ENCODE measurements at places on chromosomes 1 and 21.

DNA sequence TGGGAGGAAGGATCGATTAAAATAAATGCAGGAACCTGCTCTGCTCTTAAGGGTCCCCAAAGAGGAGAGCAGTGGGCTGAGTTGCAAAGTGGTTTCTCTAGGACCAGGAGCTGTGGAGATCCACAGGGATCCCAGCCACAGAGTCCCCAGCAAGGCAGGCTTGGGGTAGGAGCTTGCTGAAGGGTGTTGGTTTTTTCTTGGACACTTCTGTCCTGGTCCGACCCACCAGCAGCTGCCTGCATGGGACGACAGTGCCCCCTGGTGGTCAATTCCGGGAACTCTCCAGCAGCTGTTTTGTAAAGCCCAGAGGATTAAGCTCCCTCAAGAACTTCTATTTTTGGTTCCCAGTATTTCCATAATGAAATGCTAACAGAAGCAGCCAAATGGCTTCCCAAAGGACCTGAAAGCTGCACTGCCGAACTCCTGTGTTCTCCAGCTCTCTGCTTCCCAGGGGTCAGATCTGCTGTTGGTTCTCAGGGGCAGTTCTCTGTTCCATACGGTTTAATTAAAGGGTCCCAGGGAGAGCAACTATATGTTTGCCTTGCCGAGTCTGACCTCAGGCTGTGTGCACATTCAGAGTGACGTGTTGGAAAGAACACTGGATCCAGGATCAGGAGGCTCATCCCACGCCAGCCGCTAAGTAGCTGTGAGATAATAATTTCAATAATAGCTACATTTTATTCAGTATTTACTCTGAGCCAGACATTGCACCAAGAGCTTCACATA, 23.2 kb downstream of the NENF start:
- peak; percentile 88 for DNase-seq

DNA sequence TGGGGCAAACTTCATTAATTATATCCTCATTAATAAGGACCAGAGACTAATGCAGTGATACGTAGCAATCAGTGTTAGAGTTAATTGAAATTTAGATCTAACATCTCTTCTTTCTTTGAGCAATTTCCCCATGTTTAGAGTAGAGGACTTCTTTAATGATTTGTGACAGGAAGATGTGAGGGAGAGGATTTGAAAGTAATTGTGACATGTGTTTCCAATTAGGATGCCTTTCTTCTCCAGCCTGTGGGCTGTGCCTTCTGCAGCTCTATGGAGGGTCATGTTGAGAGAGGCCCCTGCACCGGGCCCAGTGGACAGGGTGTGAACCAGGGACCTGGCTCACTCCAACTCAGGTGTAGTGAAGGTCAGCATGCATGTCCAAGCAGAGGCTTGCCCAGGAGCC, 103.0 kb downstream of the GREM2 start:
- no peak for DNase-seq

DNA sequence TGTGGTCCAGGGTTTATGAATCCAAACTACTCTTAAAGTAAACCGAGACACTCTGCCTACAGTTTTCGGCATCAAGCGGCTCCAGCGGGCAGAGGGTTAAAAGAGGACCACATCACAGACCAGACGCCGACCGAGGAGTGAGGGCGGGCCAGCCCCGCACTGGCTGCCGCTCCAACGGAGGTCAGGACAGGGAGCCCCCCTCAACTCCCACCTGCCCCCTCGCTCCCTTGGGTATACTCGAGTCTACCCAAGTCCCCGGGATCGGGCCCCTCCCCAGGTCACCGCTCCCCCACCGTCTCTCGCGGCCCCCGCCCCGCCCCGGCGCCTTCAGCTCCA, 312 bp downstream of the ARNT start:
- DNase-seq = no peak

DNA sequence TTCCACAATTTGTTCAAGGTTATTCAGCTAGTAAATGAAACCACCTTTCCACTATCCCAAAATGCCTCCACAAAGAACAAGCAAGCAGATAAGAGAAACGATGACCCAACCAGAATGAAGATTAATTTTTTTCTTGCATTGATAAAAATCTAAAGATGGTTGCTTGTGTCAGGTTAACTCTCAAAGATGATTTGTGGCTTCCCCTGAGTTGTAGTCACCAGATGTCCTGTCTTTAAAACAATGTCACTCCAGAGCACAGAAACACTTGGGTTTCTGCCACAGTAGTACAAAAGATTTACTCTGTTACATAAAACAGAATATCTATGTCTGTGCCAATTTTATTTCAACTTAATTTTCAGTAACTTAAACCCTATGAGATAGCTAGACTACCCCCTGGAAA, 11.4 kb upstream of the CCDC17 start:
- no peak for DNase-seq

- no peak for DNase-seq
Observed at GRCh38 chr1:56441601-56442000, 137.8 kb downstream of the PLPP3 start.

DNA sequence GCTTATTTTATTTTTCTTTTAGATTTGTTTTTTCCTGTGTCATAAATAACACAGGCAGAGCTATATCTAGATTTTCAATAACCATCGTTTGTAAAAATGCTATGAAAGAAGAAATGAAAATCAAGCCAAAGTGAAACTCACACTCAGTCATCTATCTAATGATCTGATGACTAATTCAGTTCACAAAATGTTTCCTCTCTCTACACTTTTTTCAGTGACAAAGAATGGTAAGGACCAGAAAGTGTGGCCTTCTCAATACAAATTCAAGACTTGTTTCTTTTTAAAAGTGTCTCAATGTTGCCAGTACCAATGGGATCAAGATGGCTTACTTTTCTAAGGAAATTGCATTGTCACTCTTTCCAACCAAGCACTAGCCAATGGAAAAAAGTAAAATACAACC, 282.8 kb upstream of the PKN2 start:
- no peak for DNase-seq

DNA sequence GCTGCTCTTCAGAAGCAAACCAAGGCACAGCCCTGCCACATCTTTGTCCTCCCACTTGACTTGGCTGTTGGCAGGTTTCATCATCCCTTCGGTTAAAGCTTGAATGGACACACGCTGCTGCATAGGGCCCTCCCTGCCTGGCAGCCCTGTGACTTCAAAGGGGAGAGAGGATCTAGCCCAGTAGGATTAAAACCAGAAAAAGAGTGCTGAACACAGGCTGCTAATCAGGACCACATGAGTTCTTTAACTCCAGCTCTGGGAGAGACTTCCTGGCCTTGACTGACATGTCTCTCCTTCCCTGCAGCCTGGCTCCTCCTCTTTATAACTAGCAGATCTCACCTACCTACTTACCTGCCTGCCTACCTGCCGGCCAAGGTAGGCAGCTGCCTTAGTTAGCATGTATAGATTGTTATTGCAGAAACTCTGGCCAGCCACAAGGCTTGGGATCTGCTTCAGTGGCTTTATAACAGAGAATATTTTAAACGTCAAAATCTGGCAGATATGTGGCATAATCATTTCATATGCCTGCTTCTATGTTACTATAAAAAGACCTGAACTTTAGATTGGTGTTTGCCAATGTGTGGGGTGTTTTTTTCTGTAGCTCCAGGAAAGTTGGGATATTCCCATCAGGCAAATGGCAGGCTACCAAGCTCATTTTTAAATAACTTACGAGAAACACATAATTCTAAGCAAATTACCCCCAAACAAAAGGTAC, 49.4 kb downstream of the ERG start:
- DNase-seq = no peak

DNA sequence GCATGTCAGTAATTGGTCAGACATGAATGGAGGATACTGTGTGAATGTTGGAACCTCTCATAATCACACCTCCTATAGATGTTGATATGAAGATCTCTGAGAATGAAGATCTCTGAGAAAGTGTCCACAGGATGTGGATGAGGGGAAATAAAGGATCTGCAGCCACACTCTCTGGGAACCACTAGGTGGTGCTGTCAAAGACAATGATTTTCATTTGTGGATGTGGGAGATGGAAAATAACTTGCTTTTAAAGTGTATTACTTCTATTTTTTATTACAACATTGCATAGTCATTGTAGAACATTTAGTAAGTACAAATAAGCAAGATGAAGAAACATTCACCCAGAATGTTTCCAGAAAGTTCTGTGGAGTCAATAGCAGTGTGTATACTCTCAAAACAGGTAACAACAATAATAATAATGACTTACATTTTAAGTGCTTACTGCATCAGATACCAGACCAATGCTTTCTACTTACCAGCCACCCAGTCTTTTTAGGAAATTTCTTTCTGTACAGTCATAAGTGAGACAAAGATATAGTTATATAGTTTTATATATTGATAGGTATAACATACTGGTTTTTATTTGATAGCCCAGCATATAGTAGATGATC, 128.2 kb downstream of the ATG4C start:
- DNase-seq = no peak

DNA sequence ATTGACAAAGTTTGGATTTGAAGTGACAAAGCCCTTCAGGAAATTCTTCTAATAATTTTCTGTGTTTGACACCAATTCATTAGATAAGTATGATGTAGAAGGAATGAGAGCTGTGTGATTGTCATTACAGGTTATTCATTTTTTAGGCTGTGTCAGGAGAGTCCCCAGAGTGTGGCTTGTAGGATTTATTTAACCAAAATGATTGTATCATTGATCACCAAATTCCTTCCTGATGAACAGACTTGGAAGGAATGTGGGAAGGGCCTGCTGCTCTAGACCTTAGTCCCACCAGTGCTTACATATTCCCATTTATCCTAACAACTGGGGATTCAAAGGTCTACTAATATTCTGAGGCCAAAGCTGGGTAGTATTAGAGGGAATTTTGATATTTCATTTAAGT, 383.3 kb upstream of the KAZN start:
- no peak for DNase-seq

- no peak for DNase-seq
Observed at GRCh38 chr1:112040891-112041740, 51.6 kb upstream of the KCND3 start.

GRCh38 chr1:78004719-78005447, at the start of gene DNAJB4:
DNAJB4 (plus strand) TSS chr1:78004939; CDS start chr1:78005111, 172 bp downstream.
- no peak for DNase-seq

- DNase-seq = no peak
Observed at GRCh38 chr1:39540504-39541031, 36.0 kb downstream of the PABPC4 start.

GRCh38 chr1:47697616-47698335, 259.9 kb downstream of the FOXD2 start:
- no peak for DNase-seq

- no peak for DNase-seq
Observed at GRCh38 chr1:56827711-56828110, 8.5 kb upstream of the FYB2 start.

DNA sequence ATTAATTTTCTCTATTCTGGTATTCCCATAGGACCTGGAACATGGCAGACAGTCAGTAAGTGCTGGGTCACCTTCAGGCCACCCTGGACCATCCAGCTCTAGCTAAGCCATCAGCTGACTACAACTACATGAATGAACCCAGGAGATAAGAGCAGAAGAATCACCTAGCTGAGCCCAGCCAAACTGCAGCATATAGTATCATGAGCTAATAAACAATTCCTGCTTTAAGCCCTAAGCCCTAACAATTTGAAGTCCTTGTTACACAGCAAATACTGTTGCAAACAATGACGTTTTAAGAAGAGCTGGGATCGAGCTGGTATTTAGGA, 14.2 kb upstream of the CITED4 start:
- DNase-seq = no peak

GRCh38 chr1:58815069-58815685, 31.3 kb upstream of the JUN start:
- DNase-seq = peak; percentile 45

DNA sequence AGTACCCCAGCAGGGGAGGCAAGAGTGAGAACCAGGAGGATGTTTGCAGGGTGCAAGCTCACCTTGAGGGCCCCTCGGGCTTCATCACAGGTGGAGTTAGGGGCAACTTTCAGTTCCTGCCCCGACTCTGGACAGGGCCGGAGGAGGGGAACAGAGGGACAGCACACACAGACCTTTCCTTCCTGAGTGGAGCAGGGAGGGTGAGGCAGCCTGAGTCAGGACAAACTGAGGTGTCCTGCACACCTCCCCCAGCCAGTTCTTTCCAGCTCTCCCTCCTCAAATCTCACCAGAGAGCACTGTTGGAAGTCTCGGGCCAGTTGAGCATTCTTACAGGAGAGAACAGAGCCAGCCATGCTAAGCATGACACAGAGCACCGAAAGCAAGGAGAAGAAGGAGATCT, 1.5 kb downstream of the ENTREP3 start:
- DNase-seq = no peak

- no peak for DNase-seq
Observed at GRCh38 chr1:114107474-114108435, 45.9 kb downstream of the SYT6 start.

DNA sequence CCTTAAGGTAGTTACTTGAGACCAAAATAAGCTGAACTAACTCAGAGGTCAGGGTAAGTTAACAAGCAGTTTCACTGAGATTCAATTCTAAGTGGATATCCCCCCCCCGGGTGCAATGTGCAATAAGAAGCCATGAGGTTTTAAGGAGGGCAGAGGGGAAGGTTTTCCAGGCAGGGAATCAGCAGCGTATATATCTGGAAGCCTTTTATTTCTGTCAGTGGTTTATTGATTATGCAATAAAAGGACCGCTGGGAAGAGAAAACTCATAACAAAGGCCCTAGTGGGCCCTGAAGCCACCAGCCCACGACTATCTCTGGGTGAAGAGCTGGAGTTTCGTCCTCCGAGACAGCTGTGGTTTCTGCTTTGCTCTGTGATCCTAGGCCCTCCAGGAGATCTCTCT, 53.1 kb upstream of the CTPS1 start:
- DNase-seq = no peak

- DNase-seq = no peak
Observed at GRCh38 chr21:45598666-45599065, 44.9 kb upstream of the PCBP3 start.

DNA sequence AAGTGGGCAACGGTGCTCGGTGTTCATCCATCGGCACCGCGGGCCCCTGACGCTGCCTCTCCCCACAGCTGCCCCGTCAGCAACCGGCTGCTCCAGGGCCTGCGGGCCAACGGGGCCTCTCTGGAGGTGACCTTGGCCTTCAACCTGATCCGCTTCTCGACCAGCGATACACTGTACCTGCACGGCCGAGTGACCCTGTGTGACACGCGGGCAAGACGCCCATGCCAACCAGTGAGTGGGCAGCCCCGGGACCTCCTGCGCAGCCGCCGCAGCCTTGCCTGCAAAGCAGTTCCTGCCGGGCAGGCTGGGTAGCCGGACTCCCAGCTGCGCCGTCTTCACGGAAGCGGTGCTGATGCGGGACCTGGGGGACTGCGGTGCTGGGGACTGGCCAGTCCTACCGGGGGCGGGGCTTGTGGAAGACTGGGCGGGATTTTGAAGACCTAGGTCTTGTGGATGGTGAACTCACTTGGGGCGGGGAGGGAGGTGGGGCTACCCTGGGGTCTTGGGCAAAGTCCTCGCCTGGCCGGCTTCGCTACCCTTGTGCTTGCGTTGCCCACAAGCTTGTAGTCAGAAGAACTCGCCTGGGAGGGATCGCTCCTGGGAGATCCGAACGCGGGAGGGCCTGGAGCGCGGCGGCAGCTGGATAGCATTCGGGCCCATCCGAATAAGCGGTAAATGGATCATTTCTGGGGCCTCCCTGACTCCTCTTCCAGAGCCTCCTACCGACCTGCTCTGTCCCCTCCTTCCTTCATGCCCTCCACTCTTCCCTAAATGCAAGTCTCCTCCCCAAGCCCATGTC, 8.8 kb upstream of the CEP85 start:
- peak; percentile 77 for DNase-seq

Measured in progenitor cell of endocrine pancreas (in vitro differentiated cells).